ENCODE measurements at places on chromosomes 4 and X. TPM values are rescaled to one million over a fixed set of nuclear protein-coding genes. Genes with fewer than 3 reads are reported as not detected.

DNA sequence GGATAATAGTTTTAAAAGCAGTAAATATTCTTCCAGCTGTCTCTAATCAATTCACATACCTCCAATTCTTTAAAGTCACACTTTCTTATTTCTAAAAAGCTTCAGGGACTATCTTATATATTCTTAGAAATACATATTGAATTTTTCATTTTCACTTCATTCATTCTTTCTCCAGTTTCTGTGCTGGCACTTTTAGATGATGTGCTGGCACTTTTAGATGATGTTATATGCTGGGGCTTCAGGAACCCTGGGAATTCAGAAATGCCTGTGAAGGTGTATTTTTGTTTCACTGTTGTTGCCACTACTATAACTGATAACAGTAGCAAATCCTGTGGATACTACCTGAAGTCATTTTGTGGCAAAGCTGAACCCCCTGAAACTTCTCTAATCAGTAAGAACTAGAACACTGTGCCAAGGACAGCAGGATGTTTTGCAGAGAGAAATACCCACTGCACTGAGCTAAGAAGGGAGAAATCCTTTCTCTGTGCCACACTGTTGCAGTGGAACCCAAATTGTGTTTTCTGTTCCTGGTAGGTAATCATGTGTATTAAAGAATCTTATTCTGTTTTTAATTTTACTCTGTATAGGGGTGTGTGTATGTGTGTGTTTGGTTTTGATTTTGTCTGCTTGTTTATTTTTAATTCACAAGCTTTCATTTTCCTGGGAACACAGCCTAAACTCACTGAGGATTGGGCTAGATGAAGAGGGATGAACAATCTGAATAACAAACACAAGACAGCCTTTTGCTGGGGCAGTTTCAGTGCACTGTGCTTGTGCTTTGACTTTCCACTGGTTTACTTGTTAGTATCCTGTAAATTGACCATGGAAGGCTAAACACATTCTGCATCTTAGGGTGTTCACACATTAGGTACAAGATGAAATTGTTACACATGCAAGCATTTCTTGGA is 898.3 kb downstream of the CCSER1 start:
- no peak for DNase-seq

Gene NDUFC1
- 54.6 TPM for polyA plus RNA-seq

Gene THOC2
- 46.1 TPM for polyA plus RNA-seq

- DNase-seq, result no peak
Measured at GRCh38 chrX:41580423-41581064, 108.2 kb upstream of the GPR34 start.

GRCh38 chrX:24485323-24485722 is 20.2 kb downstream of the PDK3 start:
- no peak for DNase-seq

GRCh38 chr4:62159306-62159705 is 959.2 kb downstream of the ADGRL3 start:
- DNase-seq, result no peak

Gene HSFX2
- polyA plus RNA-seq, result 0.30 TPM

- no peak for DNase-seq
Measured at GRCh38 chr4:86603311-86603885, 9.3 kb downstream of the PTPN13 start.

GRCh38 chr4:156291317-156291716 is 337.7 kb upstream of the CTSO start:
- DNase-seq, result no peak

Gene TIGD2
- polyA plus RNA-seq, result 6.6 TPM

DNA sequence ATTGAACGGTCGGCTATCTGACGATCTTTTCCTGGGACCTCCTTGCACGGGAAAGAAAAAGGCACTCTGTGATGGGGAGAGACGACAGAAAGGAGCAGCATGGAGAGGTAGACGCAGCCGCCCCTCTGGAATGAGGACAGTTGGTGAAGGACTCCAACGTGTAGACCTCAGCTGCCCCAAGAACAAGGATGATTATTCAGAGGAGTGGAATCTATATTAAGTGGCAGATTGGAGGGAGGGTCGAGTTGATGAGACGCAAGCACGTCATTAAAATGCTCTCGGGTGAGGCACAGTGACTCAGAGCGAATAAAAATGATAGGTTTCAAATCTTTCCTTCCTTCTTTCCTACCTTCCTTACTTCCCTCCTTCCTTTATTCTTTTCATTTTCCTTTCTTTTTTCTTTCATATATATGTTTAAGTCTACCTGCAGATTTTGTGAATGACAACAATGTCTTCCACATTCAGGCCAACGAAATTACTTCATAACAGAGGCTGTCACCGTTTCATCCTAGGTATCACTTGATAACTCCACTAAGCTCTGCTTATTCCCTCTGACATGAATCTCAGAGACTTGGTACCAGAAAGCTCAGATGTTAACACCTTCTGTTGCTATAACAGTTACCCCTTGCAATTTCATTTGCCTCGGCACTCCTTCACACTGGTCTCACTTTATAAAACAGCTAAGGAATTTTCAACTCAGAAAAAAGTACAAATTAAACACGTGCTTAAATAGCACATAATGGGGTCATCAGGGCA is 110.0 kb upstream of the PPARGC1A start:
- DNase-seq, result no peak

- DNase-seq, result no peak
Measured at GRCh38 chrX:13655674-13656073, 2.7 kb downstream of the TCEANC start.

GRCh38 chr4:173211838-173212237 is 43.2 kb downstream of the GALNT7 start:
- DNase-seq, result no peak

All from muscle of arm (tissue), 14 donors.